Epithelial cell of proximal tubule (primary cell): ENCODE measurements at places on chromosomes 5 and 9.

DNA sequence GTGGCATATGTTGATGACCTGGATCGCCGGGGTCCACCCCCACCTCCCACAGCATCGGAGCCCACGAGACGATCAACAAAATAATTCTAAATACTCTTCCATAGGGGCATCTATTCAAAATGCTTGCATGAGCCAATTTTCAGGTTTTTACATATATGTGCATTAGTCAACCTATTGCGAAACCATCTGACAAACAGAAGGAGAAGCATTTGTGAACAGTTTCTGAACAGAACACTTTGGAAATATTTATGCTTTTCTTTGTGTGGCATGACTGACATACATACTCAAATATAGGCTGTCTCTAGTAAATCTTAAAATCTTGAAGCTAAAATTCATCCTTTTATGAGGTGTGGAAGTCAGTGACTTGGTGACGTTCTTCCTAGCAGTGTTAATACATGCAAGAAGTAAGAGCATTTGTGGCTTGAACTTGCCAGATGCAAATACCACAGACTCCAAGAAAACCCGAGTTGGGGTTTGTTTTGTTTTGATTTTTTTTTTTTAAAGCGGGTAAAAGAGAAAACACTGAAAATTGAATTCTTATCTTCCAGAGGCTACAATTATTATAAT is 5.3 kb downstream of the GPR151 start:
- no peak for DNase-seq

GRCh38 chr9:5587024-5587423 is 41.9 kb upstream of the RIC1 start:
- no peak for DNase-seq

- DNase-seq, result no peak
Observed at GRCh38 chr5:136051486-136052220, 22.9 kb downstream of the TGFBI start.

- no peak for DNase-seq
Observed at GRCh38 chr5:179618923-179619554, 4.4 kb downstream of the HNRNPH1 start.

DNA sequence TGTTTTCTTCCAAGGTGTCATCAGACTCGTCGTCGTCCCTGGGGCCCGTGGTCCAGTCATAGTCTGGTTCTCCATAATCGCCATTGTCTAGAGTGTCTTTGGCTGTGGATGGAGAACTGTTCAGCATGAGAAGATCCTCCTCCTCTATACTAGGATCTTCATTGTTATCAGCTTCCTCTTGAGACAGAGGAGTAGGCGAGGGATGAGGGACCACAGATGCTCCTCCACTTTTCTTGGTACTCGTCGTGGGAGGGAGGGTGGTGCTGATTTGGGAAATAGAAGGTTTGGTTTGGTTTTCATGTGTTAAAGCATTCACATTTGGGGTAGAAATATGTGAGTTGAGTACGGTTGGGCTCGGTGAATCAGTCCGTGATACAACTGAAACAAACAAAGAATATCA is 8.8 kb downstream of the C5orf15 start:
- no peak for DNase-seq

DNA sequence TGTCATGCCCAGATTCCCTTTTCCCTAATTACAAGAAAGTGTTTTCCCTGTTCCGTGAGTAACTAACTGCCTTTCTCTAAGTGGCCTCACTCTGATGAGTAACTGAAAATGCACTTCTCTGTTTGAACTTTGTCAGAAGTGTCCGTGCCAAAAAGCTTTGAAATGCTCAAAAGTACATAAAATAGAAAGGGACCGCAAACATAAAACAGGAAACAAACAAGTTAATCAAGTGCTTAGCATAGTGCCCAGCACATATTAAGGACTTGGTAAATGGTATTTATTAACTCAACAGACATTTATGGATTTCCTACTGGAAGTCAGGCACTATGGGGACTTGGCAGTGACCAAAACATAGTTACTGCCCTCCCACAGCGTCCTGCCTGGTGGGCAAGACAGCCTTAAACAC is 22.3 kb downstream of the AQP3 start:
- no peak for DNase-seq
